ENCODE measurements at places on chromosomes 2 and 18.

- DNase-seq, result no peak
Measured at GRCh38 chr2:16168506-16169264, 228.3 kb downstream of the MYCN start.

DNA sequence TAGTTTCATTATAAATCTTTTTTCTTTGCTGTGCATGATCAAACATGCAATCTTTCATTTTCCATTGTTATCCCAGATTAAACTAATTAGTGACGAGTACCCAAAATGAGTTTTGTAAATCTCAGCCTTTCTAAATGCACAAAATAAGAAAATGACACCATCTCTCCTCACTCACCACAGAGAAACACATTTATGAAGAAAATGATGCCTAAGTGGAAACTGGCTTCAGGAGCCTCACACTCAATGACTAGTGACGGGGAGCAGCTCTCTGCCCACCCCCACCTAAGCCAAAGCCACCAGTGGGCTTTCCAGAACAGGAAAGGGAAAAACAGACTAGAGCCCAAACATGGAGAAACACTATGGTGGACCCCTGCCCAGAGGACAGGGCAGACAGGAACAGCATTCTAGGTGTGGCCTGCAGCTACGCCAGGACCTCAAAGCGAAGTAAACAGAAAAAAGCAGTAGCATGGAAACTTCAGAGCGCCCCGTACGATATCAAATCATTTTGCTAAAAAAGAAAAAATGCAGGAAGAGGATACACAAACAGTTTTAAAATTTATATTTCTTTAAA, 113.5 kb downstream of the RBMS1 start:
- peak; percentile 46 for DNase-seq

- no peak for DNase-seq
Measured at GRCh38 chr2:65613968-65614555, 181.7 kb upstream of the SPRED2 start.

DNA sequence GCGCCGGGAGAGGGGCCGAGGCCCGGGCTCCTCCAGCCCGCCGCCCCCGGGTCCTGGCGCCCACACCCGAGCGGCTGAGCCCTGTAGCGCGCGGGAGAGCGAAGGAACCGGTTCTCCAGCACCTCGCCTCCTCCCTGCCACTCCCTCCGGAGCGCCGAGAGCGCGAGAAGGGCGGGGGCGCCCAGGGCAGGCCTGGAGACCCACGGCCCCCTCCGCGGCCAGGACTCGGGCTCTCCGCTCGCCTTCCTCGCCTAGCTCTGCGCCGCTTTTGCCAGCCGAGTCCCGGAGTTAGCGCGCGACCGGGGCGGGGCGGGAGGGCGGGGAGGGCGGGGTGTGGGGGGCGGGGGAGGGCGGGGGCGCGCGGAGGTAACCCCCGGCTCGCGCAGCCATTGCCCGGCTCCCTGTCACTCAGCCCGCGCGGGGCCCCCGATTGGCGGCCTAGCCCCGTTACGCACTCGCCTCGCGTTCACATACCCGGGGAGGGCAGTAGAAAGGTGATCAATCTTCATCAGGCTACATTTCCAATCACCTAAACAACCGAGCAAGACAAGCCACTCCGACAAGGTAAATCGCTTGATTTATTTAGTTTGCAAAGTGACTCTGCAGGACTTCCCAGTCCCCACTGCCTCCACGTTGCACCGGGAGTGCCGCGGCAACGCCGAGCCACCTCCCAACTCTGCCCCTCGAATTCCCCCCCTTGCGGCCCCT, at the start of gene OTX1:
TSS of gene OTX1 (plus strand) at position 497 of the 708 bp plus-strand sequence. CDS start 2,161 bp downstream, outside the sequence.
- peak; percentile 61 for DNase-seq

DNA sequence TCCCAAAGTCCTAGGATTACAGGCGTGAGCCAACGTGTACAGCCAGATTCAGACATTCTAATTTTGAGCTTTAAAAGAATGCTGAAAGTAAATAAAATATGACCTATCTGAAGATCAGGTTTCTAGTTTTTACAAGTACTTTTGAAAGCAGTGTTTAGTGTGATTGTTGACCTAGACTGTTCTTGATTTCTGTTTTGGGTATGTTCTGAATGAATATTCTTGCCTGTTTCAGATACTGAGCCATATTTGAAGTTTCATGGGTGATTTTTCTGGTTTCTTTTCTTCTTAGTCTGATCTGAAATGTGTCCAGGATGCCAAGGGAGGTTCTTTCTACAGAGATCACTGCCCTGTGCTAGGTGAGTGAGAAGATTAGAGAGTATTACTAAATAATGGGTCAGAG, 37.2 kb downstream of the MIB1 start:
- DNase-seq, result no peak

DNA sequence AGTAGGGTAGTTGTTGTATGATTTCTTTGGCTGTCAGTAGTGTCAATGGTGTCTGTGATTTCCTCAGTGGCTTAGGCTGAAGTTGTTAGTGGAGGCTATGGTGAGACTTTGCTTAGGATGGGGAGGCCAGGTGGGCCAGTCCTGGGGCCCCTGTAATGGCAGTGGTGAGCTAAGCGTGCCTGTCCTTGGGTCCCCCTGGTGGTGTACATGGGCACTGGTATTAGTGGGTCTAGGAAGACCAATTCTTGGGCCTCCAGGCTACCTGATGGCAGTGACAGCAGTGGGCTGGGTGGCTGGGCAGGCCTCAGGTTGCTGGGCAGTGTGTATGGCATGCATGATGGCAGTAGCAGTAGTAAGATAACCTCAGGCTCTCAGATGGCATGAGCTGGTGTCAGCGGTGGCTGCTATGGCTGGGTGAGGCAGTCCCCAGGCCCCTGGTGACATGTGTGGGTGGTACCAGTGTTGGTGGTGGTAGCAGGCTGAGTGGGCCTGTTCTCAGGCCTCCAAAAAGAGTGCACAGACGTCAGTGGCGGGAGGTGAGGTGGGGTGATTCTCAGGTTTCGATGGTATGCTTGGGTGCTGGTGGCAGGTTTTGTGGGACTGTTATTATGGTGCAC, 103.2 kb downstream of the KLHL14 start:
- DNase-seq, result no peak

DNA sequence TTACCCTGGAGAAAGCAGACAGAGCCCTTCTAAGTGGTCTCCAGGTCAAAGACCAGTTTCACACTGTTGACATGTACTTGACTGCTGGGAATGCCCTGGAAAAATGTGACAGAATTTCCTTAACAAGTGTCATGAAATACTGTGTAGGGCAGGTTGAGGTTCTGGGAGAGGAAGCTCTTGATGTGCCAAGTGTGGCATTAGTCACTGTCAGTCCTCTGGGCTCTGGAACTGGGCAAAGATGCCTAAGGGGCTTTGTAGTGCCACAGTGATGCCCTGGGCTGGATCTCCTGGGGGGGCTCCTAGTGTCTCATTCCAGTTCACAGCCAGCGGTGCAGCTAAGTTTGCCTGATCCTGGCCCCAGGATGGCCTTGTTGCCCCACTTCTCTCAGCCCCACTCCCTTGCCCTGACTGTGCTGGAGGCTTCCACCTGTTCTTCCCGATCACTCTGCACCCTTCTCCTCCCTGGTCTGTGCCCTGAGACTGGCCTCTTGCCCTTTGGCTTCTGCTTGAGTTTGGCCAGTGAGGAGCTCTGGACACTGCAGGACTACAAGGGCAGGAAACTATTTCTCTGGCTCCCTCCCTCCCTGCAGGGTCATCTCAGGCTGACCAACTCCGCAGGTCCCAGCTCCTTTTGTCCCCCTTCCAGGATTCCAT, 27.0 kb upstream of the FAM124B start:
- no peak for DNase-seq

GRCh38 chr2:112433932-112434730, 686 bp upstream of the RGPD8 start:
- peak; percentile 1 for DNase-seq

Measured in GM23248 (cell line).